ENCODE measurements at places on chromosomes 5 and 9. TPM values are rescaled to one million over a fixed set of nuclear protein-coding genes. Genes with fewer than 3 reads are reported as not detected.

GRCh38 chr5:177498013-177498787 is 796 bp upstream of the PDLIM7 start:
- H3K4me1 ChIP-seq, result peaks cover 23% of the 10 kb centered on the region
- peak overlapping the region; percentile 87 for H3K4me3 ChIP-seq
- H3K27ac ChIP-seq, result peak overlapping the region; percentile 93
- H3K27me3 ChIP-seq, result no peaks in the 10 kb centered on the region

The SPOCK1 gene
- not detected for total RNA-seq

DNA sequence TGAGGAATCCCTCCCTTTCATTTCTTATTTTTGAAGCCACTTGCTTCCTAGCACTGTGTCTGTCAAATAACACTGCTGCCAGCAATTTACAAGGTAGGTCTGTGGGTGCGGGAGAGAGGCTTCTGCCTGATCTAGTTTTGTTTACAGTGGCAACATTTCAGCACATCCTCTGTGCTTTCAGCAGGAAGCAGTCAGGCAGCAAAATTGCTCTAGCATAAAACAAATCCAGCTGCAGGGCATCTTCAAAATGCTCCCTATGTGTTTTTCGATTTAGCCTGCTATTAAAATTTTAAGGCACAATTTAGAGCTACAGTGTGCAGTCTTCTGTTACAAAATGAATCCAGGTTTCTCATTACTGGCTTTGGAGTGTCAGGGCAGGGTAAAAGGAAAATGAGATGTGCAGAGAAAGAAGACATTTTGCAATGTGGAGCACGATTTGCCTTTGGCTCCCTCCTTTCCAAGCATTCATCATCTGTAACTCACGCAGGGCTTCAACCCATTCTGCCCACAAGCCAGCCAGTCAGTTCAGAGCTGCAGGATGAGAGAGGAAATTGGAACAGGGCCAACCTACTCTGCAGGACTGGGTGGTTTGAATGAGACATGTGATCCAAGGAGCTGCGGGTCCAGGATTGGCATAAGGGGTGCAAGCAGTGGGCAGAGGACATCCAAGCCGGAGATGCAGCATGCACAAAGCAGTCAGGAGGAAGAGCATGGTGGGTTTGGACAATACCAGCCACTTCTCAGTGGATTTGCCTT is 143.4 kb upstream of the APC start:
- no peak overlapping the region for H3K4me3 ChIP-seq
- DNase-seq, result no peak
- no peak overlapping the region for H3K27ac ChIP-seq
- H3K36me3 ChIP-seq, result no peaks in the 10 kb centered on the region
- H3K27me3 ChIP-seq, result peaks cover 34% of the 10 kb centered on the region

The SURF1 gene
- 46.9 TPM for total RNA-seq

- peaks cover 4% of the 10 kb centered on the region for H3K27me3 ChIP-seq
- no peak overlapping the region for H3K27ac ChIP-seq
- no peak for DNase-seq
- H3K4me3 ChIP-seq, result no peak overlapping the region
Observed at GRCh38 chr5:10457682-10458574, 16.2 kb downstream of the ROPN1L start.

The SPINK13 gene
- not detected for total RNA-seq

The SLC44A1 gene
- 11.8 TPM for total RNA-seq

The P4HA2 gene
- not detected for total RNA-seq

The CCNI2 gene
- 13.7 TPM for total RNA-seq

GRCh38 chr9:136058801-136059302 is 36.2 kb downstream of the NACC2 start:
- H3K4me3 ChIP-seq, result no peak overlapping the region
- no peaks in the 10 kb centered on the region for H3K36me3 ChIP-seq
- no peak overlapping the region for H3K27ac ChIP-seq
- peaks cover 7% of the 10 kb centered on the region for H3K27me3 ChIP-seq
- no peak for DNase-seq

GRCh38 chr5:123936548-123936947 is 424.6 kb downstream of the CSNK1G3 start:
- DNase-seq, result no peak
- no peak overlapping the region for H3K4me3 ChIP-seq
- H3K27me3 ChIP-seq, result no peaks in the 10 kb centered on the region
- no peaks in the 10 kb centered on the region for H3K4me1 ChIP-seq
- H3K36me3 ChIP-seq, result no peaks in the 10 kb centered on the region

DNA sequence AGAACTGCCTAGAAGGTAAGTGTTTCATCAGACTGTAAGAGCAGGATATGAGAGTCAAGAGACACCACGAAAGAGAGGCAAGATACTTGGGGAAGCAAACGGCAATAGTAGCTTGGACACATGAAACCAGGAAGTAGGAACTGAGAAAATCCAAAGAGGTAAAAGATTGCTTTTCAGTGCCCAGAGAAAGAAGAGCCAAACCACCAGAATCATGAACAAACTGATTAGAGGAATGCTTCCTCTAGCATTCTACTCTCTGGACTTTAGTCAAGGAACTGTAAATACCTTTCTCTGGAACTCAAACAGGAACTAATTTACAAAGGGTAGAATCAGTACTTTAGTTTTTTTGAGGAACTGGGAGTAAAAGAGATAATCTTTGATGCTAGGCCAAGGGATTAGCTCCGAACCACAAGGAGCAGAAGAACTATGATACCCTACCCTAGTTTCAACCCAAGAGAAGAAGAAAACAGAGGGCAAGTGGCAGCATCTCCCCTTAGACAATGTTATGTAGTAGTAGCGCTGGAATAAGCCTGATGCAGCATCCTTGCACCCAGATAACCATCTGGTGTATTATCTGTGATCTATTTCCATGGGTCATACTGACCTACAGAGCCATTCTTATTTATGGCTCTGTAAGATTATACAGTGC is 41.3 kb downstream of the EFCAB9 start:
- no peak for DNase-seq
- H3K4me3 ChIP-seq, result no peak overlapping the region
- H3K27ac ChIP-seq, result peak overlapping the region; percentile 77

DNA sequence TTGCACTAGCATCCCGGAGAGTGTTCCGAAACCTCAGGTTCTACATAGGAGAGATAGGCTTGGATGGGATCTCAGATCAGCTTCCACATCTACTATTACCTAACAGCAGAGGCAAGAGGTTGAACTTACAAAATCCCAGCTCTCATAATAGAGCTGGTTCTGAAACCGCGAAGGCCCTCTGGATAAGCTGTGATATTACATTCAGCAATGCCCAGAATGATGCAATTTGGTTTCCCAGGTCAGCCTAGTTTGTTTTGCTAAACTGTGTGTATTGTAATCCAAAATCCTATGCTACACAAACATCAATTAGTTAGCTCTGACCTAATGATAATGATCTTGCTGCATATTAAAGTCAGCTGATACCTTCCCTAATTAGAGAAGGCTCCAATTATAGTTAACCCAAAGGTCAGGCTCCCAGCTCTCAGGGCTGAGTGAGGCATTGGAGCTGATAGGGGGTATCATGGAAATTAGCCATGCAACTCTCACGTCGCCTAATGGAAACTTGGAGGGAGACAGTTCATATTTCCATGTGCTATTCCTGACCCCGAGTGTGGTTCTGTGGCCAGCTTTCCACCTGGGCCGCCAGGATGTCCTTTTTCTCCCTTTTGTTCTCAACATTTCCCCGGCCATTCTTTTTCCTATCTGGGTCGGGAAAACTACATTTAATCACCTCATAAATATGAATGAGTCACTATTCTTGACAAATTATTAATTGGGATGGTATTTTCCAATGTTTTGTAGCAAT is 278.4 kb upstream of the IRX1 start:
- no peak overlapping the region for H3K4me3 ChIP-seq
- DNase-seq, result no peak
- no peaks in the 10 kb centered on the region for H3K27me3 ChIP-seq
- no peaks in the 10 kb centered on the region for H3K4me1 ChIP-seq
- no peaks in the 10 kb centered on the region for H3K36me3 ChIP-seq

DNA sequence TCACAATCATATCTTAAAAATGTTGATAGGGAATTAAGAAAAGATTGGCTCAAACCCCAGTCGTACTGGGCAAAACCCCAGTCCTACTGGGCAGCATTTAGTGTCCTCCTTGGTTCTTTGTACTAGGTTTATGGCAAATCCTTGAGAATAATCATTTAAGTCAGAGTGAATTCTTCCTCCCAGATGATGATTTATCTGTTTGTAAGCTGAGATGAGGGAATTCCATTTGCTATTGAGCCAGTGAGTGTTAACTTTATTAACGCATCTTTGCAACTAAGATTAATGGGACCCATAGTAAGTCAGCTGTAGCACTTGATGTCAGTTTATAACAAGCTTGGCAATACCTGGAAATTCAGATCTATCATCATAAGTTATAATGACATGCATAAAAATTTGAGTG is 821.8 kb upstream of the DMAC1 start:
- DNase-seq, result no peak
- H3K36me3 ChIP-seq, result no peaks in the 10 kb centered on the region
- no peaks in the 10 kb centered on the region for H3K4me1 ChIP-seq
- no peaks in the 10 kb centered on the region for H3K27me3 ChIP-seq

- no peaks in the 10 kb centered on the region for H3K4me1 ChIP-seq
- no peak overlapping the region for H3K4me3 ChIP-seq
- H3K27me3 ChIP-seq, result peaks cover 5% of the 10 kb centered on the region
- DNase-seq, result no peak
- no peaks in the 10 kb centered on the region for H3K36me3 ChIP-seq
- H3K27ac ChIP-seq, result no peak overlapping the region
Observed at GRCh38 chr5:93409691-93410090, 171.3 kb downstream of the NR2F1-AS1 start.

GRCh38 chr9:134860510-134860909 is 20.1 kb upstream of the FCN2 start:
- peaks cover 3% of the 10 kb centered on the region for H3K4me1 ChIP-seq
- no peaks in the 10 kb centered on the region for H3K36me3 ChIP-seq
- no peak overlapping the region for H3K4me3 ChIP-seq
- DNase-seq, result no peak

GRCh38 chr9:97804059-97804365 is 49.0 kb upstream of the FOXE1 start:
- DNase-seq, result no peak
- peak overlapping the region; percentile 87 for H3K4me3 ChIP-seq
- H3K27ac ChIP-seq, result peak overlapping the region; percentile 24
- H3K4me1 ChIP-seq, result peaks cover 13% of the 10 kb centered on the region
- peaks cover 28% of the 10 kb centered on the region for H3K27me3 ChIP-seq

DNA sequence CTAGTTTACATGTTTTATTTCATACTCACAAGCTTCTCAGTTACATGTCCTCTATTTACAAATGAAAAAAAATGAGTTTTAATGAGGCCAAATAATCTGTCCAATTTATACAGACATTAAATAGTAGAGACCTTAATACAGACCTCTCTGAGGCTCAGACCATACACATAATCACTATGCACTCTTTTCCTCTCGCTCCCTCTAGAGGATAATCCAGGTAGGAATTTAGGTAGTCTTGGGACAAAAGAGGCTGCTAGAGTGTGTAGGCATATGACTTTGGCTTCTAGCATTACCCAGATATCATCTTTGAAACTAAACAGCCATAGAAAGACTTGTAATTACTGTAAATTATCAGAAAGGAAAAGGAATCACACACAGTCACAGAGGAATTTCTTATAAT is 444.7 kb downstream of the HINT1 start:
- H3K27ac ChIP-seq, result no peak overlapping the region
- no peak overlapping the region for H3K4me3 ChIP-seq
- no peaks in the 10 kb centered on the region for H3K36me3 ChIP-seq
- H3K4me1 ChIP-seq, result peaks cover 2% of the 10 kb centered on the region
- no peak for DNase-seq

GRCh38 chr5:37838933-37839341 is 904 bp downstream of the GDNF start:
- no peak for DNase-seq
- peaks cover 2% of the 10 kb centered on the region for H3K36me3 ChIP-seq
- peaks cover 12% of the 10 kb centered on the region for H3K4me1 ChIP-seq
- H3K27me3 ChIP-seq, result peaks cover 77% of the 10 kb centered on the region
- no peak overlapping the region for H3K4me3 ChIP-seq

The C5orf52 gene
- total RNA-seq, result not detected

DNA sequence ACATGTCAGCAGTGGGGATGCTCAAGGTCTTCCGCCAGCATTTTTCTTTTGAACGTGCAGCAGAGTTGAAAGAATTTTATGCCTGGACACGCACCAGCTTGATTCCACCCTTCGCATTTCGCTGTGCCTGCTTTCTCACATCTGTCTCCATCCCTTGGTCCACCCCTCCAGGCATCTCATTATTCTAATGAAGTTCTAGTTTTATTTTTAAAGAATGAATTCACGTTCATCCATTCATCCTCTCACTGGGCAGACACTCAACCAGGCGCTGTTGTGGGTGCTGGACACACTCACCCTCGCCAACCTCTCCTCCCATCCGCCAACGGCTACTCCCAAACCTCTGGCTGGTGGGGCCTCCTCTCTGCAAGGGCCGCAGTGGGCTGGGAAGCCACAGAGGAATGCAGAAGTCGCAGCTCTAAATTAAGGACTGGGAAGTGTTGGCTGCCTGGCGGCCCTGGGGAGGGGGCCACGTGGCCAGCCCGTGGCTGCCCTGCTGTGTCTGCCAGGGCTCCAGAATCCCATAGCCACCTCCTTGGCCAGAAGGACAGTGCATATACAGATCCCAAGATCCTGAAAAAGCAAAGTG is 6.7 kb downstream of the SUSD3 start:
- H3K36me3 ChIP-seq, result peaks cover 2% of the 10 kb centered on the region
- no peaks in the 10 kb centered on the region for H3K27me3 ChIP-seq
- H3K27ac ChIP-seq, result peak overlapping the region; percentile 100

The LHX3 gene
- total RNA-seq, result 0.10 TPM

DNA sequence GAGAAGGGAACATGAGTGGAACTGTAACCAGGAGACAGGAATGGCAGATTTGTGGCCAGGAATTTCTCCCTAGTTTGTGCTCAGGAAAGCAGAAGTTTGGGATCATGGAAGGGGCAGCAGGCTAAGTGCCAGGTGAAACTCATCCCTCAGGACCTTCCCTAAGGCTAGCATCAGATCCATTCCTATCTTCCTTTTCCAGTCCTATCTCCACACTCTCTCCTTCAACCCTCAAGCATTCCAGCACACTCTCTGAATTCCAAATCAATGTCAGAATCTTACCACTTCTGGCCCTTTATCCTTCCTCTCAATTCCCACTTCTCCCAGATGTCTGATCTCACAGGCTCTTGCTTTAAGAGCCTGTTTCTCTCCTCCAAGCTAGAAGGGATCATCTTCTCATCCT is 53.2 kb upstream of the GRIA1 start:
- DNase-seq, result no peak
- H3K4me1 ChIP-seq, result no peaks in the 10 kb centered on the region
- H3K36me3 ChIP-seq, result no peaks in the 10 kb centered on the region
- H3K27me3 ChIP-seq, result no peaks in the 10 kb centered on the region
- H3K4me3 ChIP-seq, result no peak overlapping the region

The GAPT gene
- total RNA-seq, result 2.0 TPM

The FBN2 gene
- total RNA-seq, result 0.25 TPM

GRCh38 chr5:72180925-72181324 is 73.7 kb downstream of the MAP1B start:
- peaks cover 68% of the 10 kb centered on the region for H3K27me3 ChIP-seq
- H3K4me3 ChIP-seq, result no peak overlapping the region
- peaks cover 4% of the 10 kb centered on the region for H3K36me3 ChIP-seq
- no peak overlapping the region for H3K27ac ChIP-seq
- DNase-seq, result no peak
- H3K4me1 ChIP-seq, result no peaks in the 10 kb centered on the region

- H3K36me3 ChIP-seq, result peaks cover 15% of the 10 kb centered on the region
- no peak overlapping the region for H3K4me3 ChIP-seq
- DNase-seq, result no peak
- peaks cover 80% of the 10 kb centered on the region for H3K27me3 ChIP-seq
- no peak overlapping the region for H3K27ac ChIP-seq
Observed at GRCh38 chr9:124022201-124023121, 10.9 kb downstream of the LHX2 start.

Data from T-helper 17 cell (primary cell).